Activated T-helper 2 cell treated with anti-CD3 and anti-CD28 coated beads, Interferon-gamma antibody, Interleukin-2, Interleukin-4, amounts not matched to agents 10 μg/mL and 5 μg/mL and 100 μg/mL, durations not matched to agents 14 hours and 24 hours and 36 hours (primary cell): ENCODE measurements at places on chromosomes 5 and 9.

GRCh38 chr9:124309667-124310084 lies 51.9 kb downstream of the NEK6 start:
- no peak for DNase-seq

DNA sequence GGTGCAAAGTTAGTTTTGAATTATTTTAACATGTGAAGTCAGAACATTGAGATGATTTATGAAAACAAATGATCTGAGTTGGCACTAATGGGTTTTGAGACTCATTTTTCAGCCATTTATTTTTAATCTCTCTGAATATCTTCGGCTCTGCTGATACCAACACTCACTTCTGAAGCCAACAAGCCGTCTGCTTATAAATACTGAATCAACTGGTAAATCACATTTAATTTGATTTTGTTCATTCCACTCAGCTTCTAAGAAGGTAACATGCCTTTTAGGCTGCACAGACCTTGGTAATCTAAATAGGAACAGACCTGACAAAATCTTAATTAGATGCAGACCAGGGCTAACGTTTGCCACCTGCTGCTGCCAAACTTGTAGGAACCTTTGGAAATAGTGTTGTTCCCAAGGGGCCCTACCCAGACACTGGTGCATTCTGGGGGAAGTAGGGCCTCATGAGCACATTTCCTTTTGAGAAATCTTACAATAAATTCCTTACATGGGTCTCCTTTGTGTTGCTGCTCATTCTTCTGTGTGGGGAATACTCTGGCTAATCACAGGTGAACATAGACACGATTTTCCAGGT lies 182.2 kb downstream of the KCTD16 start:
- DNase-seq = no peak

DNA sequence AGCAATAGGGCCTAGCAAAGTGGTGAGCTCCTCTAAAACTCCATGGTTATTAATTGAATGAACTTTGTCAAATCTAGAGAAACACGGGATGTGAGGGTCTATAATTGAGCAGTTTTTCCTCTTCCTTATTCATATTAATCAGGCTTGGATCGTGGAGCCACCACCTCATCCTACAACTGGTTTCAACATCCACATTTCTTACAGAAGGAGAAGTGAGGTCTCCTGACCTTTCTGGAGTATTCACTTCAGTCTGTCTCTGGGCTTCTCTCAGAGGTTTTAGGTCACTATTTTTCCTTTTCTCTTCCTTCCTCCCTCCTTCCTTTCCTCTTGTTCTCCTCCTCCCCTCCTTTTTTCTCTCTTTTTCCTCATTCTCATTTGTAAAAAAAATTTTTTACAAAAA lies 177.3 kb upstream of the ACTBL2 start:
- no peak for DNase-seq

DNA sequence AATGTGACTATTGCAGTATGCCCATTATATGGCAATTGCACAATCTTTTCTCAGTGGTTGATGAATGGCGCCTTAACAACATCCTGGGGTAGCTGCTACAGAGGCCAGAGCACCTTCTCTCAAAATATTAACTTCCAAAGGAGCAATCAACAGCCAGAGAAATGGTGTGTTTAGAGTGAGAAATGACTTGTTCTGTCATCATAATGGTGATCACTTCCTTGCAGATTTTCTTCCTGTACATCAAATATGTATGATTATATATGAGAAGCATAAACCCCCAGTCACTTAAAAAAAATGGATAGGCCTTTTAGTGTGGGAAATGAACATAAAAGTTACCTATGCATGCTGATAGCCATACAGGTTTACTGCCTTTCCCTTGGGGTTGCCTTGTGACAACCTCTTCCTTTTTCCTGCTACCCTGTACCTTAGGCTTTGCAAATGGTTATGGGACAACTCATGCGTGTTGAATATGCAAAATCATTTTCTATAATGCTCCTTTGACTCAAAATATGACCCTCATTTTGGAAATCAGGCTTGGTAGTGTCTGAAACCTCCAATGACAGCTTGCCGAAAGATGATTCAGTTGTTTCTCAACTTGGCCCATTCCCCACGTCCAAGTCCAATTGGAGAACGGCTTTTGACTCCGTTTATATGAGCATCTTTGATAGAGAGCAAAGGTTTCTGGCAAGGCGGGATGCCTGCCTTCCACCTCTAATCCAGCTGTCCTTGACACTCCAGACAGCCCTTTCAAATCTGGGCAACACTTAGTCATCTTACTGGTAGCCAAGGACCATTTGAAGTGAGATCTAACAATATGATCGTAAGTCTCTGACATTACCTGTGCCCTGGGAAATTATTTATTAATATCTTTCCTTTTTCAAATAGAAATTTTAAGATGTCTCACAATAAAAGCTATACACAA lies 69.3 kb downstream of the SLC1A1 start:
- DNase-seq = no peak

DNA sequence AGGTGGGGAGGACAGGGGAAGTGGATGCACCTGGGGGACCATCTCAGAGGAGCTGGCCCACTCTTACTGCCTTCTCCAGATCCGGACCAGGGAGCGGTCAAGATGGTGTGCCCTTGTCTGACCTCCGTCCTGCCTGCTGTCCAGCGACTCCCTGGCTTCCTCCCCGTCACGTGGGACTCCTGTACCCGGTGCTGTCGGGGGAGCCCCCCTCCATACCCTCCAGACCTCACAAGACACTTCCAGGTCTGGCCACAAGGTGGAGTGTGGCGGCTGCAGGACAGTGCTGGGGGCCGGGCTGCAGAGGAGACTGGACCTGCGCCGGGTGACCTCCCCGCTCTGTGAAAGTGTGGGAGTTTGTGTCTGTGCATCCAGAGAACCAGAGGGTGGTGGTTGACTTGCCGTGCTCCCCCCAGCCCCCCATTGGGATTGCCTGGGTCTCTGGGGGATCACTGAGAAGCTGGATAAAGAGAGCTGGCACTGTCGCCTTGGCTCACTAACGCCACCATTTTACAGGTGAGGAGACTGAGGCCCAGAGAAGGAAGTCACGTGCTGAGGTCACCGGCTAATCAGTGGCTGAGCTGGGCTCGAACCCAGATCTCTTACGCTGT lies 1.9 kb upstream of the CRB2 start:
- peak; percentile 32 for DNase-seq

GRCh38 chr5:137862251-137862650 lies 5.4 kb upstream of the MYOT start:
- DNase-seq = no peak

DNA sequence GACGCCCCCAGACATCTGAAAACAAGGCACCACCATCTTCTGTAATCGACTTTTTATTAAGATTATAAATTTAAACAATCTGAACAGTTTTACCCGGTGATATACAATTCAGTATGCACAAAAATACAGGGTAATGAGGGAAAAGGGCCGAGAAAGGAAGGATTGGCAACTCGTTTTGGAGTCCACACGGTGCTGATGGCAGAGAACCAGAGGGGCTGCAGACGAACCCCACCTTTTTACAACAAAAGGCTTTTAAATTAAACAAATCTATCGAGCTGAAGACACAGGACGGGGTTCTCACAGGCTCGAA lies 2.6 kb downstream of the IER5L start:
- DNase-seq = no peak

DNA sequence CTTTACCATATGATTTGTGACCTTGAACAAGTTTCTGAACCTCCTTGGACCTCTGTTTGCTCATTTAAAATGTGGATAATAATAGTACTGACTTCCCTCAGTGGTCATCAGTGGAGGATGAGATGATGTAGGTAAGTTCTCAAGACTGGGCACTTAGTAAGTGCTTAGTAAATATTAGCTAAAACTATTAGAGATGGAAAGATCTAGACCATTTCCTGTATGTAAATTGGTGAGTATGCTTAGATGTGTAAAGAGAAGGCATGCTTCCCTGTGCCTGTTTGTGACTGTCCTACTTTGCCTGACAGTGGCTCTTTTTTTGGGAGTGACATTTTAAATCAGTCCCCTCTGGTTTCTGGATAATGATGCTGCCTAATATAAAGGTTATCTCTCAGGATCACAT lies 288.1 kb downstream of the GABRB2 start:
- DNase-seq = no peak

- no peak for DNase-seq
Measured at GRCh38 chr5:36653044-36653705, 46.8 kb downstream of the SLC1A3 start.

DNA sequence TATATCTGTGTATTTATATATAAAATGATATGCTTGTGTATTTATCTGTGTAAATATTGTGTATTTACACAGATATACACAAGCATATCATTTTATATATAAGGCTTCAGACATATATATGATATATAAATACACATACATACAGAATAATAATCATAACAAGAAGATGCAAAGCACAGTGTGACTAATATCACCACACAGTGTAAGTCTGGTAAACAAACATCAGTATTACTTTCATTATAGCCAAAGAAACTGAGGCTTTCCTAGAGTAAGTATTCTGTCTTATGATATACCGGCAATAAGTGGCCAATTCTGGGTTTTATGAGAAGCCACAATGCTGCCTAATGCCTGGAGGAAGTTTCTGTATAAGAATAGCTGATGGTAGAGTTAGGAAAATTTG lies 29.9 kb upstream of the RAPGEF6 start:
- no peak for DNase-seq

- no peak for DNase-seq
Measured at GRCh38 chr5:107235167-107235566, 435.6 kb downstream of the EFNA5 start.

- DNase-seq = no peak
Measured at GRCh38 chr5:55021821-55022220, 2.2 kb upstream of the GZMK start.

- DNase-seq = no peak
Measured at GRCh38 chr5:76548525-76549229, 74.5 kb downstream of the F2RL2 start.
